ENCODE measurements at places on chromosomes 5 and 9.
A peak's percentile ranks its signal among the peaks of the same experiment; 100 is the strongest.

DNA sequence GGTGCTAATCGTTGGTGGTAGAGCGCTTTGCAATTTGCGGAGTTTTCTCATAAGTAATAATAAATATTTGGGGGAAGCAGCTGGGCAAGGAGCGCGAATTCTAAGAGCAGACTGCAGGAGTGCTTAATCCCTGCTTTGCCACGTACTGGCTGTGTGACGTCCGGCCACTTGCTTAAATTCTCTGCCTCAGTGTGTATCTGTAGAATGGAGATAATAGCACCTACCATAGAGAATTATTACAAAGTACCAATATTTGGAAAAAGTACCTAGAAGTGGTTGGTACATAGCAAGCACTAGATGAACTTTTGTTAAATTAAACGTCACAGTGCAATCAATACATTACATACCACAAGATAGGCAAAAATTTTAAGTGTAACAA, 598 bp upstream of the TMED7 start:
- ATAC-seq, result peak; percentile 47

DNA sequence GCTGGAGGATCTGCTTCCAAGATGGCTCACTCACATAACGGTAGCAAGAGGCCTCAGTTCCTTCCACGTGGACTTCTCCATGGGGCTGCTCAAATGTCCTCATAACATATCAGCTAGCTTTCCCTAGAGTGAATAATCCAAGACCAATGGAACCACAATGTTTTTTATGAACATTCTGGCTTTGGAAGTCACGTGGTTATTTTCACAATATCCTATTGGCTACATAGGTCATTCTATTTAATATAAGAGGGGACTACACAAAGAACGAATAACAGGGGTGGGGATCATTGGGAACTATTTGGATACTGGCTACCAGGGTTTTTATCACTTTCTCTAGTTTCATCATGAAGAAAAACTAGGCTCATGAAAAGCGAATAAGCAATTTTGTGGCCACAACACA, 81.4 kb downstream of the ZNF622 start:
- ATAC-seq, result no peak

GRCh38 chr5:111133436-111133751, 41.2 kb downstream of the WDR36 start:
- no peak for ATAC-seq

- no peak for ATAC-seq
Observed at GRCh38 chr5:14880688-14881087, 9.1 kb upstream of the ANKH start.

GRCh38 chr9:80787636-80788035, 901.7 kb downstream of the TLE1 start:
- ATAC-seq, result no peak

DNA sequence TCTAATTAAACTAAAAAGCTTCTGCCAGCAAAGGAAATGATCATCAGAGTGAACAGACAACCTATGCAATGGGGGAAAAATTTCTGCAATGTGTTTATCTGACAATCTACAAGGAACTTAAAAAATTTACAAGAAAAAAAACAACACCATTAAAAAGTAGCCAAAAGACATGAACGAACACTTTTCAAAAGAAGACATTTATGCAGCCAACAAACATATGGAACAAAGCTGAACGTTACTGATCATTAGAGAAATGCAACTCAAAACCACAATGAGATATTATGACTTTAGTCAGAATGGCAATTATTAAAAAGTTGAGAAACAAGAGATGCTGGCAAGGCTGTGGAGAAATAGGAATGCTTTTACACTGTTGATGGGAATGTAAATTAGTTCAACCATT, 530.4 kb upstream of the DAB2 start:
- no peak for ATAC-seq

GRCh38 chr5:148833122-148833521, 6.7 kb downstream of the ADRB2 start:
- no peak for ATAC-seq

DNA sequence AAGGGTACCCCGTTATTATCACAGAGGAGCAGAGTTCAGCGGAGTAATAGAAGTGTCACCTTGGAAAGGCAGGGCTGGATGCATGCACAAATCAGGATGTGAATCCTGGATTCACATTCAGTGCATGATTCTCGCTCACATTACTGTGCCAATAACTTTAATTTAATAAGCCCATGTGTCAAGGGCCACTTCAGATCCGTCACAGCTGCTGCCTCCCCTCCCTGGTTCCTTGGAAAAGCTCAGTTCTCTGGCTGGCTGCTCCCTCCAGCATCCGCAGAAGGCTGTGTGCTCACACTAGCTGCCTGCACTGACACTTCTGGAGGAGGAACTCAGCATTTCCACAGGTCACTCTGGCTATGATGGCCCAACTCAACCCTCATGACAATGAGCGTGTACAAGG, 256.8 kb upstream of the ADAMTS16 start:
- no peak for ATAC-seq

Data from activated T-helper 17 cell treated with anti-CD3 and anti-CD28 coated beads, Interleukin-2, amount 50 U/mL, for 72 hours (primary cell).